Placental epithelial cell (primary cell): ENCODE measurements at places on chromosomes 7 and 10. TPM values are rescaled to one million over a fixed set of nuclear protein-coding genes. Genes with fewer than 3 reads are reported as not detected.

The ZFAND4 gene
- total RNA-seq, result 7.5 and 9.2 TPM in 2 replicates

The RET gene
- total RNA-seq, result under 0.01 and 0.11 TPM in 2 replicates

The TUBAL3 gene
- total RNA-seq, result not detected in 2 replicates

The PDE6C gene
- not detected in 2 replicates for total RNA-seq

The LBX1 gene
- total RNA-seq, result not detected in 2 replicates
